ENCODE measurements at places on chromosomes 11 and 22. TPM values are rescaled to one million over a fixed set of nuclear protein-coding genes. Genes with fewer than 3 reads are reported as not detected.

The GDPD4 gene
- 1.1 TPM for polyA plus RNA-seq

The TMEM45B gene
- 71.0 TPM for polyA plus RNA-seq

The SMARCB1 gene
- polyA plus RNA-seq, result 103 TPM

The CDC42EP1 gene
- polyA plus RNA-seq, result 146 TPM

- H3K4me3 ChIP-seq, result no peak overlapping the region
- no peaks in the 10 kb centered on the region for H3K36me3 ChIP-seq
- H3K27me3 ChIP-seq, result no peaks in the 10 kb centered on the region
- no peak for DNase-seq
- H3K27ac ChIP-seq, result peak overlapping the region; percentile 39
- H3K4me1 ChIP-seq, result peaks cover 18% of the 10 kb centered on the region
Observed at GRCh38 chr11:103947546-103947919, 88.9 kb upstream of the DDI1 start.

DNA sequence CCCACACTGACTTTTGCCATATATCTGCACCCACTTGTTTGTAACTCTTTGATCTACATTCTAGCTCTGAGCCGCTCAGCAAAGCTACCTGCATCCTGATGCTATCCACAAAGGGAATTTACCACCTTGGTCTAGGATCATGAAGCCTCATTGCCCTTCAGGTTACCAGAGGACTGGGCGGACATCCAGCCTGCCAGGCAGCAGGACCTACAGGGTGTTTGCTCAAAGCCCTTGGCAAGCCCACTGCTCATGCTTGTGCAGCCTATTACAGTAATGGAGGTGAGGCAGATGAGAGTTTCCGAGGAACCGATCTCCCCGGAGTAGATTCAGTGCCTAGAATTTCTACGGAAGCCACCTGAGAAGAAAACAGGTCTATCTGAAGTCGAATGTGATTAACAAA is 417.2 kb downstream of the OPCML start:
- H3K4me3 ChIP-seq, result no peak overlapping the region
- no peak overlapping the region for H3K27ac ChIP-seq
- H3K36me3 ChIP-seq, result no peaks in the 10 kb centered on the region

- H3K36me3 ChIP-seq, result no peaks in the 10 kb centered on the region
- H3K27me3 ChIP-seq, result peaks cover 3% of the 10 kb centered on the region
- H3K4me3 ChIP-seq, result no peak overlapping the region
- no peak overlapping the region for H3K27ac ChIP-seq
Observed at GRCh38 chr22:33038131-33038772, 19.9 kb downstream of the SYN3 start.

DNA sequence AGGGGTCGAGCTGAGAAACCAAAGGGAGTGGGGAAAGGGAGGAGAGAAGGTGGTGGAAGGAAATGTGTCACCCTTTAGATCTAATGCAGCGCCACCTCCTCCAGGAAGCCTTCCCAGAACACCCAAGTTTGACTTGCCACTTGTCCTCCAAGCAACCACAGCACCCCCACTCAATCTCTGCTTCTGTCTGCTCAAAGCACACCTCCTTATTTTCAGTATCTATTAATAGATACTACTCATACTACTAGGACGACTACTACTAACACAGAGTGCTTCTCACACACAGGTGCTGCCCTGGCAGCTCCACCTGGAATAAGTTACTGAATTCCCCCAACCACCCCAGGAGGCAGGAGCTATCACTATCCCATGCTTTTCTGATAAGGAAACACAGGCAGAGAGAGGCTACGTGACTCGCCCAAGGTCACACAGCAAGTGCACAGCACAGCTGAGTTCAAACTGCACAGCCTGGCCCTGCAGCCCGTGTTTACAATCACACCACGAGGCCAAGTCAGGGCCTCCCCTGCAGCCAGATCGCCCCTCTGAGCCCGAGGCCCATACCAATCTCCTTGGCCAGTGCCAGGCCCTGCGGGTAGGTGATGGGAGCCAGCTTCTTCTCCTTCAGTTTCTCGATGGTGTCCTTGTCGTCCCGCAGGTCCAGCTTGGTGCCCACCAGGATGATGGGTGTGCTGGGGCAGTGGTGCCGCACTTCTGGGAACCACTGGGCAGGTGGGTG is 13.2 kb downstream of the RAC2 start:
- no peak overlapping the region for H3K27ac ChIP-seq
- no peaks in the 10 kb centered on the region for H3K27me3 ChIP-seq
- no peak for DNase-seq

GRCh38 chr11:64643920-64644646 is 53.1 kb downstream of the SLC22A12 start:
- no peak overlapping the region for H3K4me3 ChIP-seq
- H3K36me3 ChIP-seq, result no peaks in the 10 kb centered on the region
- no peak for DNase-seq
- H3K27me3 ChIP-seq, result peaks cover 73% of the 10 kb centered on the region
- no peaks in the 10 kb centered on the region for H3K4me1 ChIP-seq

DNA sequence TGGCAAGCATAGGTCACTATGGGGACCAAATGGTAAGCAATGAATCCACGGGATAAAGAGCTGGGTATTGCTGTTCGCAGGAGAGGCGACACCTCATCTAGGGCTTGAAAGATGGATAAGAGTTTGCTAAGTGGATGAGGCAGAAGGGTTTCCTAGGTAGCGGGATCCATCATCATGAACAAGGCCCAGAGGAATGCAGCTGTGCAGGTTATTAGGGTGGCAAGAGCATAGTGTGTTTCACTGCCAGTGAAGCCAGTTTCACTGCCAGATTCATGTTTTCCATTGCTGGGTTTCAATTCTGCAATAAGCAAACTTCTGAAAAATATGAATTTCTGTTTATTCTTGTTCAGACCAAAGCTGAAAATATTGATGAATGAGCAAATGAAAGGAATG is 27.2 kb downstream of the WEE1 start:
- peak; percentile 28 for DNase-seq

DNA sequence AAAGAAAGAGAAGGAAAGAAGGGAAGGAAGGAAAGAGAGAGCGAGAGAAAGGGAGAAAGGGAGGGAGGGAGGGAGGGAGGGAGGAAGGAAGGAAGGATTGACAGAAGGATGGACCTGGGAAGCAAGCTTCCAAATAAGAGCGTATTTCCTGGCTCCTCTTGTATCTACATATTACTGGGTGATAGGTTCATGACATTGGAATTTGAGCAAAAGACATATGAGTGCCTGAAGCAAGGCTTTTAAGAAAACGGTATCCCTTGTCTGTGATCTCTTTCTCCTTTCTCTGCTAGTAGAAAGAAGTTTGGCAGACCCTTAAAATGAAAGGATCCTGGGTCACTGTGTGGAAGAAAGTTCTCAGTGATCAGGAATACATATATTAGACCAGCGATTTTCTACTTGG is 932.2 kb upstream of the CCDC90B start:
- H3K4me1 ChIP-seq, result no peaks in the 10 kb centered on the region
- H3K27me3 ChIP-seq, result no peaks in the 10 kb centered on the region

DNA sequence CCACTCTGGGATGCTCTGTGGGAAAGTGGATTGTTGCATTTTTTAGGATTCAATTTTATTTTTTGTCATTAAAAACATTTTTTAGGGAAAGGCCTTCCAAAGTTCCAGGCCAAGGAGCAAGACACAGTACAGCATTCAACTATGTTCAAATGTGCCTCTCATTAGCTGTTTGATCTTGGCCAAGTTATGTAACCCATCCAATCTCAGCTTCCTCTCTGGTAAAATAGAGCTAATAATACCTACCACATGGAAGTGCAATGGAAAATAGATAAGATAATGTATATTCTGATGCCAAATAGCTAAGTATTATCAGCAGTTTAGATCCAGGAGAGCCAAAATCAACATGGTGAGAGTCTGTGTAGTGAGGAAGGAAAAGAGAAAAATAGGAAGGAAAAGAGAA is 220.3 kb upstream of the SESN3 start:
- DNase-seq, result no peak
- no peak overlapping the region for H3K27ac ChIP-seq
- no peak overlapping the region for H3K4me3 ChIP-seq
- no peaks in the 10 kb centered on the region for H3K4me1 ChIP-seq
- H3K36me3 ChIP-seq, result no peaks in the 10 kb centered on the region

DNA sequence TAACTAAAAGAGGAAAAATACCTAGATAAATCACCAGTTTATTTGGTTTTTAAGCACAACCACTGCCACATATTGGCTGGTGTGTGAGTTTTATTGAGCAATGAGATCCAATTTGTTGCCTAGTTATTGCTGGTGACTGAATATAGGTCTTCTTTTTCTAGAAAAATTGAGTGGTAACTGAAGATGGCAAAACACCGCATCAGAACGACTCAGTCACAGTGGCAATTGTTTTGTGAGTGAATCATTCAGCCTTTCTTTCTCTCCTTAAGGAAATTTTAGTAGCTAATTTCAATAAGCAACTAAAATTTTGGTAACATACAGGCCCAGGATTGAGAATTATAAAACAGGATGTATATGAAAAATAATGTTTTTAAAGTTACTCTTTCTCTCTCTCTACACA is 533.0 kb downstream of the KCNA4 start:
- no peak overlapping the region for H3K4me3 ChIP-seq
- H3K36me3 ChIP-seq, result no peaks in the 10 kb centered on the region
- H3K27me3 ChIP-seq, result no peaks in the 10 kb centered on the region
- DNase-seq, result no peak

GRCh38 chr22:25410849-25411248 is 153.6 kb upstream of the GRK3 start:
- H3K4me3 ChIP-seq, result no peak overlapping the region

DNA sequence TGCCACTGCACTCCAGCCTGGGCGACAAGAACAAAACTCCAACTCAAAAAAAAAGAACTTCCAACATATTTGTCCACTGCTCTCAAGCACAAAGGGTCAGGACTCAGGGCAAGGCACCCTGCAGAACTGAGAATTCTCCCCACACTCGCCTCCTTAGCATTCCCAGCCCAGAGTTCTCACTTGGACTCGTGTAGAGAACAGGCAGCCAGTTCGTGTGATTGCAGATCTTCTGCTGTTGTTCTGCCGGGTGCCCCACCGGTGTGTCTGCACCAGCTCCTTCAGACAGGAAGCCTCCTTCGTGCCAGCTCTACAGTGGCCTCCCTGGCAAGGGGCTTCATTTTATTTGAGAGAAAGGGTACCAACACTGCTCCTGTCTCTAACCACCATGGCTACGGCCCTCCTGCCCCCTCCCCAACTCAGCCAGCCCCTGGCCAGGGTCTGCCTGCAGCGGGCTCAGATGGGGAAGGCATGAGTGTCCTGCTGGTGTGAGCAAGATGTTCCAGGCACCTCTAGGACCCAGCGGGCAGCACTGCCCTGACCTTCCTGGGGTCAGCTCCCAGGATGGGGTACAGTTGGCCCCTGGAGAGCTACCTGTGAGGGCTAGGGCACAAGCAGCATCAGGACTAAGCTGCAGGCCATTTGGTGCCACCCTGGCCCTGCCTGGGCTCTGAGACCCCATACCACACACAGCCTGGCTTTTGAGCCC is 19.5 kb upstream of the SCGB1A1 start:
- no peaks in the 10 kb centered on the region for H3K36me3 ChIP-seq
- peaks cover 65% of the 10 kb centered on the region for H3K4me1 ChIP-seq
- no peak for DNase-seq
- H3K27ac ChIP-seq, result peak overlapping the region; percentile 96
- no peak overlapping the region for H3K4me3 ChIP-seq

DNA sequence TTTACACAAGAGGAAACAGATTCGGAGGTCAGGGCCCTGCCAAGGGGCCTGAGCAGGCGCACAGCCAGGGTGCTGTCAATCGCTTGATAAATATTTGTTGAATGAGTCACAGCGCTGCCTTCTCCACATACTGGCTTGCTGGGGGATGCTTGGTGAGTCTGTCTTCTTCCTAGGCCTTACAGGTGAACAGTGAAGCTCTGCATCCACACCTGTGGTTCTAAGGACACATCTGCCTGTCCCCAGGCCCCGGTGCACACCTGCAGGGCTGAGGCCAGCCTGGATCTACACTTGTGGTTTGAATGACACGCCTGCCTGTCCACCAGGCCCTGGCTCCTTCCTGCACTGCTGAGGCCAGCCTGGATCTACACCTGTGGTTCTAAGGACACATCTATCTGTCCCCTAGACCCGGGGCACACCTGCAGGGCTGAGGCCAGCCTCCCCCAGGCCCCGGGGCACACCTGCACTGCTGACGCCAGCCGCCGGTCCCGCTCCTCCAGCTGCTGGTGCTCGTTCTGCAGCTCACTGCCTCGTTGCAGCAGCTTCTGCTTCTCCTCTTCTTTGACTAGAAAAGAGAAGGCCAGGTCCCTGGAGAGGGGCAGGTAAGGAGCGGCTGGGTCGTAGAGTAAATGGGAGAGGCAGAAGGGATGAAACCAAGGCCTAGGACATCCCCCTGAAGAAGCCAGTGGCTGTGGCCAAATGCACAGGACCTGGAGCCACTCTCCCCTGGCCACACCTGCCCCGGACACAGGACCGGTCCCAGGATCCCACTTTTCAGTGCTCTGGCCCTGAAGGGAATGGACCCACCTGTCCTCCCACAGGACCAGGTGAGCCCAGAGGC is 124.6 kb downstream of the PHF21B start:
- peak; percentile 72 for DNase-seq
- H3K36me3 ChIP-seq, result no peaks in the 10 kb centered on the region
- H3K27ac ChIP-seq, result no peak overlapping the region
- H3K4me1 ChIP-seq, result no peaks in the 10 kb centered on the region

DNA sequence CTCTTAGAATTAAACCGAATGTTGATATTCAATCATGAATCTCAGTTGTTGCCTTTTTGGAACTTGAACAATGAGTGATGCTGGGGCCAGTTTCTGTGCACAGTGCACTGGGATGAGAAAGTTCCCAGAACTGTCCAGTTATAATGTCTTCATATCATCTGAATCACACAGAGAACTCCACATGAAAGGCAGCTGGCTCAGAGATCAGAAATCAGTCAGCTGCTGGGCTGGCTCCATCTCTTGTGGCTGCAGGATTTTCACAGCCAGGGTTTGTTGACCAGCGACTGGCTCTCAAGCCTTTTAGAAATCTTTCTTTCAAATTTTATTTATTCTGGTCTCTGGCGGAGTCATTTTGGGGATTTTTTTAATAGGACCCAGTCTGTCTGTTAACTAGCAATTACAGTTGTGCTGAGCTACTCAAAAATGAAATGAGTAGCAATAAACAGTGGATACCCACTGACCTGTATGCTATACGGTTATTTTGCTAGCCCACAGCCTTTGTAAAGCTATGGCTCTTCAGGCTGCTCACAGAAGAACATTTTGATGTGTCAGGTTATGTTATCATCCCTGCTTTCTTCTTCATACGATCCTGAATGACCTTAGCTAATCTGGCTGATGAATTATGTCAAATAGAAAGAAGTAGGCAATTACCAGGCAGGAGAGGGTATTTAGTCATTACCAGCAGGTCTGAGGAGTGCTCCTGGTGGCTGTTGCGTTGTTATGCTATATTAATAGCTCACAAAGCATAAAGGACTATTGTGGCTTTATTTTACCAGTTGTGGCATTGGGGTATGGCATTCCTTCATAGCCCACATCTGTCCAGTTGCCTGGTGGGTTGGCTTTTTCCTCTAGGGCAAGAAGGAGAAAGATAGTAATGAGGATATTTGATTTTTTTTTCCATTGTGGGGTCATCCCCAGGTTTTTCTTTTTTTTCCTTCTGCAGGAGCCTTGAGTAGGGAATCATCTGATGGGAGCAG is 3.6 kb downstream of the FAT3 start:
- H3K27me3 ChIP-seq, result peaks cover 60% of the 10 kb centered on the region
- peaks cover 7% of the 10 kb centered on the region for H3K4me1 ChIP-seq
- H3K27ac ChIP-seq, result no peak overlapping the region
- DNase-seq, result no peak
- H3K4me3 ChIP-seq, result no peak overlapping the region
